ENCODE measurements at places on chromosomes 7 and 10.

DNA sequence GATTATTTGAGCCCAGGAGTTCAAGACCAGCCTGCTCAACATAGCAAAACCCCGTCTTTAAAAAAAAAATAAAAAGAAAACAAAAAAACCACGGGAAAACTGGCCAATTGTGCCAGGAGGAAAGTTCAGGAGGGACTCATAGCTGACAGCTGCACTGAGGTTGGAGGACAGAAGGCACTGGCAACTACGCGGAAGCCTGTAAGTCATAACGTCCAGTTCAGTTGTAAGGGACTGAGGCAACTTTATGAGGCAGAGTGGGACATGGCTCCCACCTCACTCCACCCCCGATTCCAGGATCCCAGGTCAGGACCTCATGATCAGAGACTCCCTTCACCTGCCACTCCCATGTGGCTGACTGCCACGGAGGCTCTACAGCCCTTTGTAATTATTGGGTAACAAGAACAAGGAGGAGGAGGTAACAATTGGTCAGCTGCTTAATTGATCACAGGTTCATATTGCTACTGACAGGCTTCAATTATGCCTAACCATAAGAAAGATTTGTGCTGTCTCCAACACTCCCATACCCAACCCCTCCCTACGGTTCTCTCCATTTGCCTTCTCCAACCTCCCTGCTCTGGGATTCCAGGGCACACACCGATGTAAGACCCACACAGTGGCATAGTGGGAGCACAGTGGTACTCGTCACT is 1.9 kb upstream of the CCL24 start:
- no peak for DNase-seq

GRCh38 chr7:41869091-41869490 is 166.2 kb upstream of the INHBA start:
- DNase-seq = no peak

GRCh38 chr7:101021703-101022102 is 1.8 kb downstream of the MUC17 start:
- DNase-seq = no peak

- DNase-seq = no peak
Observed at GRCh38 chr10:28295336-28295735, 7.5 kb downstream of the MPP7 start.

DNA sequence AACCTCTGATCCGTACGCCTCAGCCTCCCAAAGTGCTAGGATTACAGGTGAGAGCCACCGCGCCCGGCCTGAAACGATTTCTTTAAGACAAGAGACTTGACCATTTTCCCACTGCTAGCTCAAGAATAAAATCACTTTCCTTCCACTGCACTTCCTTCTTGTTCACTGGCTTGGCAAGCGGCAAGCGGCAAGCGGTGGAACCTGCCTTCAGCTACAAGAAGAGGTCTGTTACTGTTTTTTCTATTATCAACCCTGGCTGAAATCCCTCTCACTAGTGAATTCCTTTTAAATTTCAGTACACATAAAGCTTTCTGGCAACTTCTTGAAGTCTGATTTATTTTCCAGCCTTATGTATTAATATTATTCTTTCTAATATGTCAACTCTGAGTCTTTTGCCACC is 12.8 kb upstream of the GNAT3 start:
- no peak for DNase-seq

- DNase-seq = no peak
Observed at GRCh38 chr10:133125901-133126300, 34.1 kb upstream of the KNDC1 start.

DNA sequence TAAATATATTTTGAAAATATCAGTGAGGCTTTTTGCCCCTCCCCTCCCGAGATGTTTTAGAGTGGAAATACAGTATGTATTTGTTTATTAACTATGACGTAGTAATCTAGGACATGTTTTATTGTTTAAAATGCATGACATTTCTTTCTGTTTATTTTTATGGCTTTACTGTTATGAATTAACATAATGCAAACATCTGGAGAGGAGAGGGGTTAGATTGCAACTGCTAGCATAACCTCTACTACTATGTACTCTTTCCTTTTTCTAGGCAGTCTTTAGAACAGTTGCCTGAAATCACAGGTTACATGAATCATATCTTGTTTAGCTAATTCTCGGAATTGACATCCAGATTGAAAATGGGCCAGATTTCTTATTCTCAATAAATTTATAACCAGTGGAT is 7.4 kb downstream of the BTAF1 start:
- DNase-seq = no peak

DNA sequence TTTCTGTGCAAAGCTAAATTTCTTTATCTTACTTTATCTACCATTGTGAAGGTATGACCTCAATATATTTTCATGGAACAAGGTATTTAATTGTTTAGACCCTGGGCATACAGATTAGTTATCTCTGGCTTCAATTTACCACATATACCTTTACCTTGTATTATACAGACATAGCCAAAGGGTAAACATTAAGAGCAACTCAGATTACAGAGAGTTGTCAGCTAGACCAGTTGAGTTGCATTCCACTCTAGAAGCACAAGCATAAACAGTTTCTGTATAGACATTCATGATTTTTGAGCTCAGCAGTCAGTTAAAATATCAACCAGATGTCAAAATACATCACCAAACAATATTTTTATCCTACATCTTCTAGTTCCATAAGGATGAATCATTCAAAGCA is 857.3 kb upstream of the ZWINT start:
- DNase-seq = no peak

DNA sequence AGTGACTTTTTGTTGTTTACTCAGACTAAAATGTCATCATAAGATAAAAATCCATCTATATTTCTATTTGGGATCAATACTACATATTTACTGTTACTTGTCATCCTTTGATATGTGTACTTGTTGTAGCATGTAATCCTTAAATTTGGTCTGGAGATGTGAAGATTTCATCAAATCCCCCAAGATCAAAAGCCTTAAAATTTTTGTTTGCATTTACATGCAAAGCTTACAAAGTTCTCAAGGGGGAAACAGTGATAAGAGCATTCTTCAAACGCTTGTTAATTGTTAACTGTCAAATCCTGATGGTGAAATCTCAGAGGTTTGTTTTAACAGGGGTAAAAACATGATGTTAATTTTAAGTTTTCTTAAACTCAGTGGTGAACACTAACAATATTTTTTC is 84.9 kb upstream of the SKAP2 start:
- no peak for DNase-seq

DNA sequence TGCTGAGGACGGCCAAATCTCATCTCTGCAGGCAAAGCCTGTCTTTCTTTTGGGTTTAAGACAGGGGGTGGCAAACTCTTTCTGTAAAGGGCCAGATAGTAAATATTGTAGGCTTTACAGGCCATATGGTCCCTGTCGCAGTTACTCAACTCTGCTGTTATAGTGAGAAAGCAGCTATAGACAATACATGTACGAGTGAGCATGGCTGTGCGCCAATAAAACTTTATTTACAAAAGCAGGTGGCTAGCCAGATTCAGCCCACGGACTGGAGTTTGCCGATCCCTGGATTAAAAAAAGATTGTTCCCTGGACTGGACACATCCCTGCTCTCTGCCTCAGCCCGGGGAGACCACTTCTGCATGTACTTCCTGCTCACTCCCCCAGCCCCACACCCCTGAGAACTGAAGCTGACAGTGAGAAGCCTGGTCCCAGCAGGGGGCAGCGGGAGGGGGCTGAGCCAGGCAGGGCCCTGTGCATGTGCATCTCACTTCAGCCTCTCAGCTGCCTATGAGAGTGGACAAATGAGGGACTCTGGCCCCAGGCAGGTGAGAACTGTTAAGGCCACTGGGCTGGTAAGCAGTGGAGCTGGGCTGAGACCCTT is 392.4 kb downstream of the PLXNA4 start:
- no peak for DNase-seq

GRCh38 chr10:45526309-45526905 is 146.2 kb downstream of the ZFAND4 start:
- no peak for DNase-seq

DNA sequence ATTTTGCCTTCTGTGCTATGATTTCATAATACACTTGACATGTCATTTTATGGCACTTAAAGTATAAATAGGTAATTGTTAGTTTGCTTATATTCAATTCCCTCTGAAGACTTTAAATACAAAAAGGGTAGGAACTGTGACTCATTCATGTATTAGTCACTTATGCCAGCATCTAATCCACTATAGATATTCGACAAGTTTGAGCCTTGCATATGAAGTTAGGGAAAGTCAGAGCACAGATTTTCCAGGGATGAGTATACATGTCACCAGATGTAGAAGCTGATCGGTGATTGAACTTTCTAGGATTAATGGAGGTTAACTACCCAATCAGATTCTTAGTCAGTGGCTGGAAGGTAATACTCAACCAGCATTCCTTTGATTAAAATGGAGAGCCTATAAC is 1321.5 kb downstream of the XPNPEP1 start:
- no peak for DNase-seq
